ENCODE measurements at places on chromosomes 2 and 18.

- H3K36me3 ChIP-seq: no peaks in the 10 kb centered on the region
- no peak overlapping the region for H3K27ac ChIP-seq
- no peak for DNase-seq
Observed at GRCh38 chr2:158413581-158413980, 43.0 kb downstream of the CCDC148 start.

DNA sequence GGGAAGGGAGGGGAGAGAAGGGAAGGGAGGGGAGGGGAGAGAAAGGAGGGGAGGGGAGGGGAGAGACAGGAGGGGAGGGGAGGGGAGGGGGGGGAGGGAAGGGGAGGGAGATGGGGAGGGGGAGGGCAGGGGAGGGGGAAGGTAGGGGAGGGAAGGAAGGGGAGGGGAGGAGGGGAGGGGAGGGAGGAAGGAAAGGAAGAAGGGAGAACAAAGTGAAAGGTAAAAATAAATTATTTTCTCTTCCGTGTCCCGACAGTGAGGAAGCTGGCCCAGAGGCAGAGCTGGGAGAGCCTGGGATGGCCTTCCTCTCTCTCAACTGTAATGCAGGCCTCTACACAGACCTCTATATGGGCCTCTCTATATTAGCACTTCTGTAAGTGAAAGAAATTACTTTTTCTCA, 53.2 kb downstream of the CD226 start:
- H3K27me3 ChIP-seq: no peaks in the 10 kb centered on the region
- DNase-seq: no peak
- H3K27ac ChIP-seq: peak overlapping the region; percentile 95
- H3K4me3 ChIP-seq: no peak overlapping the region
- H3K4me1 ChIP-seq: peaks cover 67% of the 10 kb centered on the region

GRCh38 chr2:229392196-229392595, 121.1 kb upstream of the PID1 start:
- H3K36me3 ChIP-seq: no peaks in the 10 kb centered on the region
- H3K4me3 ChIP-seq: no peak overlapping the region
- no peak for DNase-seq
- no peak overlapping the region for H3K27ac ChIP-seq
- H3K27me3 ChIP-seq: no peaks in the 10 kb centered on the region
- H3K4me1 ChIP-seq: no peaks in the 10 kb centered on the region

DNA sequence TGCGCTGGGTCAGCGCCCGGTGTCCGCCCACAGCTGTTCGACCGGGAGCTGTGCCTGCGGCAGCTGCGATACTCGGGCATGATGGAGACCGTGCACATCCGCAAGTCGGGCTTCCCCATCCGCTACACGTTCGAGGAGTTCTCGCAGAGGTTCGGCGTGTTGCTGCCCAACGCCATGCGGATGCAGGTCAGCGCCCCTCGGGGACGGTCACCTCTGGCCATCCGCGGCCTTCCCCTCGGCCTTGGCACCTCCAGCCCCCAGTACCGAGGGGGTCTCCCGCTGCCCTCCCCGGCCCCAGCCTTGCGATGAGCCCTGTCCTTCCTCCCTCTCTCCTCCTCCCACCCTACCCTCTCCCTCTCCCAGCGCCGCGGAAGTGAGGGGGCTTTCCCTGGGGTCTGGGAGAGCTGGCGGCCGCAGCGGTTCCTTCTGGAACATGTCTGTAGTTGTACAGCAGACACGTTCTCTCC, 53.2 kb upstream of the GPR17 start:
- DNase-seq: no peak
- H3K27me3 ChIP-seq: peaks cover under 1% of the 10 kb centered on the region
- H3K4me3 ChIP-seq: no peak overlapping the region

DNA sequence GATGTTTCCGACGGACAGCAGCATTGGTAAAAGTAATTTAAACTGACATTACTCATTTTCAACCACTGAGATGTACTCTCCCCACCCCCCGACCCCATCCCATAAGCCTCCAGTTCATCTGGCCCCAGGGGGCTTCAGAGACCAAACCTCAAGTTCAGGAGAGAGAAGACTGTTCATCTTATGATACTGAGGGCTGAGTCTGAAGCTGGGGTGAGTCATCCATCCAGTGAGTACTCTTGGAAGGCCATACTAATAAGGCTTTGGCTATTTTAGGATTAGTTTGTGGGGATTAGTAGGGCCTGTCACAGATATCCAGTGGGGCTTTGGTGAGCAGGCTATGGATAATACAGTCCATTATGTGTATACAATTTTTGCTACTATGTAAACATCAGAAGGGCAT, 125.3 kb upstream of the APCDD1 start:
- no peaks in the 10 kb centered on the region for H3K4me1 ChIP-seq
- no peaks in the 10 kb centered on the region for H3K36me3 ChIP-seq
- no peak for DNase-seq
- H3K27me3 ChIP-seq: no peaks in the 10 kb centered on the region
- no peak overlapping the region for H3K4me3 ChIP-seq

- no peaks in the 10 kb centered on the region for H3K27me3 ChIP-seq
- no peak overlapping the region for H3K27ac ChIP-seq
- H3K4me3 ChIP-seq: no peak overlapping the region
- no peaks in the 10 kb centered on the region for H3K4me1 ChIP-seq
Observed at GRCh38 chr18:26943906-26944305, 78.4 kb upstream of the AQP4 start.

GRCh38 chr2:122174061-122174460, 418.6 kb downstream of the TSN start:
- no peaks in the 10 kb centered on the region for H3K36me3 ChIP-seq
- no peaks in the 10 kb centered on the region for H3K4me1 ChIP-seq
- no peaks in the 10 kb centered on the region for H3K27me3 ChIP-seq

DNA sequence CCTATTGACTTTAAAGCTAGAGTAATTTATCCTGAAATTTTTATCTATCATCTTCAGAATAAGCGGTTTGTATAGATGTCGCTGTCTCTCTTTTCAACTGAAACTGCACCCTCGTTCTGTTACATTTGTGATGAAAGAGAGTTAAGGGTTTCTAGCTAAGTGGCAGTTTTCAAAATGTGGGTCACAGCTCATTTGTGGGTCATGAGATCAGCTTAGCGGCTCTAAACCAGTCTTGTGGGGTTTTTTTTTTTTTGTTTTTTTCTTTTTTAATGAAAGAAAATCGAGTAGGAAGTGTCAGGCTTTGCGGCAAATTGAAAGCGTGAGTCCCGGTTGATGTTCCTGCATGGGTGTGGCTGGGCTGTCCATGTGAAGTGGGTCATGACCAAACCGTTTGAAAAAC, 31.2 kb downstream of the SALL3 start:
- peaks cover 30% of the 10 kb centered on the region for H3K27me3 ChIP-seq
- no peak for DNase-seq
- no peak overlapping the region for H3K4me3 ChIP-seq
- no peaks in the 10 kb centered on the region for H3K36me3 ChIP-seq
- no peaks in the 10 kb centered on the region for H3K4me1 ChIP-seq
- no peak overlapping the region for H3K27ac ChIP-seq

- DNase-seq: no peak
- H3K27me3 ChIP-seq: no peaks in the 10 kb centered on the region
- no peak overlapping the region for H3K4me3 ChIP-seq
- no peak overlapping the region for H3K27ac ChIP-seq
- H3K36me3 ChIP-seq: no peaks in the 10 kb centered on the region
Observed at GRCh38 chr2:68710336-68710735, 24.3 kb upstream of the ARHGAP25 start.

- no peak overlapping the region for H3K27ac ChIP-seq
- H3K36me3 ChIP-seq: no peaks in the 10 kb centered on the region
- no peaks in the 10 kb centered on the region for H3K27me3 ChIP-seq
- H3K4me3 ChIP-seq: no peak overlapping the region
- no peaks in the 10 kb centered on the region for H3K4me1 ChIP-seq
- DNase-seq: no peak
Observed at GRCh38 chr18:42258301-42258965, 303.4 kb downstream of the PIK3C3 start.

GRCh38 chr2:7880126-7880525, 801.7 kb upstream of the ID2 start:
- H3K36me3 ChIP-seq: peaks cover 1% of the 10 kb centered on the region
- no peak overlapping the region for H3K4me3 ChIP-seq
- no peaks in the 10 kb centered on the region for H3K4me1 ChIP-seq

- H3K27me3 ChIP-seq: no peaks in the 10 kb centered on the region
- H3K27ac ChIP-seq: peak overlapping the region; percentile 5
- DNase-seq: peak; percentile 26
Observed at GRCh38 chr18:7946734-7947377, 379.7 kb downstream of the PTPRM start.

- no peak overlapping the region for H3K27ac ChIP-seq
- H3K4me1 ChIP-seq: peaks cover 4% of the 10 kb centered on the region
- no peak overlapping the region for H3K4me3 ChIP-seq
- DNase-seq: no peak
Observed at GRCh38 chr2:162086904-162087303, 12.9 kb upstream of the DPP4 start.

- no peaks in the 10 kb centered on the region for H3K36me3 ChIP-seq
- no peak for DNase-seq
- H3K27ac ChIP-seq: no peak overlapping the region
Observed at GRCh38 chr2:220696280-220696669, 875.8 kb downstream of the EPHA4 start.

DNA sequence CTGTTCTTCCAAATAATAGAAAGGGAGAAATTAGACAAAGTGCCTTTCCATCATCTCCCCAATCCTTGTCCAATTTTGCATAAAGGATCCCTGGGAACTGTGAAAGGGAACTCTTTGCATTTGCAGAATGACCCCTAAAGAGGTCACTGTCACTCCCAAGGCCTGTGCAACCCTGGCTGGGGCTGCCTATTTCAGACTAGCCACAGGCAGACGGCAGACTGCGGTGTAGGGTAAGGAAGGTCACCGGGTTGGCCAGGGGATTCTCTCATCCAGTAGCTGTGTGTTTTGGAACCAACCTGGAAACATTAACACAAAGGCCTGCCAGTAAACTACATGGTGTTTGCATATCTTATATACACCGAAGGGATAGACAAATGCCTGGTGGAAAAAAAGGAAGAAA, 818.7 kb downstream of the BCL11A start:
- no peaks in the 10 kb centered on the region for H3K36me3 ChIP-seq
- H3K27ac ChIP-seq: no peak overlapping the region
- H3K27me3 ChIP-seq: no peaks in the 10 kb centered on the region
- DNase-seq: no peak
- H3K4me1 ChIP-seq: no peaks in the 10 kb centered on the region
- no peak overlapping the region for H3K4me3 ChIP-seq

DNA sequence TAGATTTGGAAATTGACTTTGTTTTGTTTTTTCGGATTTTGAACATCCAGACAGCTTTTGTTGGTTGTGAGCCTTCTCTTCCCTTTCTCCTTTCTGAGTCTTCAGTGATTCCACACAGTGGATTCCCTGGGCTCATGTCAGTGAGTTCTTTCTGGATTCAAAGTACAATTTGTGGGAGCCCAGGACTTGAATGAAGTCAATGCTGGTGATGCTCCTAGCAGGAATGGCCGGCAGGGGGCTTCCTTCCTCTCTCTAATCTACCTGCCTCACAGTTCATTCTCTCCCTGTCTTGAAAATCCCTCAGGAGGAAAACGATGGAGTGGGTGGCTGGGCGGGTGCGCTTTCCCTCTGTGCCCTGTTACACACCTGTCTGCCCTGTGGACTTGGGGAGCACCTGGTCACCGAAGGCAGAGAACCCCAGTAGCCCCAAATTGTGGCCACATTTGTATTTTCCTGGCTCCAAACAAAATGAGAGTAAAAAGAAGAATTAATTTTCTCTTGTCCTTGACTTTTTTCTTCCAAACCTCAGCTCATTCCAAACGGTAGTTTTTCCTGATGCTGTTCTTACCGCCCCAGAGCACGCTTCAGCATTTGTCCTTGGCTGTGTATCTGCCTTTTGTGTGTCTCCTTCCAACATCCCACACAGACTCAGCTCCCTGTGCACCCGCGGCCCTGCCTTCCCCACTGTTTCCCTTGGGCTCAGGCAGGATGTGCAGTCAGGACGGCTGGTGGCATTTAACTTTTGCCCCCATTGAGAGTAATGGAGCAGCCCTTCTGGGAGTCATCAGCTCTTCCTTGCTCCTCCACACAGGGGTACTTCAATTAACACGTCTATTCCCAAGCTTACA, 86.6 kb downstream of the MARCO start:
- H3K4me1 ChIP-seq: no peaks in the 10 kb centered on the region
- no peak overlapping the region for H3K27ac ChIP-seq
- no peak overlapping the region for H3K4me3 ChIP-seq
- DNase-seq: no peak

DNA sequence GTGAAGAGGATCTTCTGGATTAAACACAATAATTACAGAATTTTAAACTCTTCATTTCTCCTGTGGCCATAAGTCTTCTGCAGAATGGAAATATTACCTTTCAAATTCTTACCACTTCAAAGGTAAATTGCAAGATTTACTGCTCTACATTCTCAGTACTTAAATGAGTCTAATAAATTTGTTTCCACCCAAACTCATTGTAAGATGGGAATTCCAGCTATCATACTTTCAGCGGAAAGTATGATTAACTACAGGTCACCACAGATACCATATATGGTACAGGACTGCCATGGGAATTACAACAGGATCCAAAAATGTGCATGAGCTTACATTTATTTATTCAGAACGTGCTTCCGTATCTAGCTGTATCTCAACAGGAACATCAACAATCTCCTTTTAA, 3.1 kb downstream of the DSC3 start:
- H3K4me1 ChIP-seq: no peaks in the 10 kb centered on the region
- H3K27me3 ChIP-seq: peaks cover 18% of the 10 kb centered on the region
- H3K36me3 ChIP-seq: peaks cover 4% of the 10 kb centered on the region
- no peak overlapping the region for H3K4me3 ChIP-seq
- no peak for DNase-seq
- H3K27ac ChIP-seq: no peak overlapping the region

DNA sequence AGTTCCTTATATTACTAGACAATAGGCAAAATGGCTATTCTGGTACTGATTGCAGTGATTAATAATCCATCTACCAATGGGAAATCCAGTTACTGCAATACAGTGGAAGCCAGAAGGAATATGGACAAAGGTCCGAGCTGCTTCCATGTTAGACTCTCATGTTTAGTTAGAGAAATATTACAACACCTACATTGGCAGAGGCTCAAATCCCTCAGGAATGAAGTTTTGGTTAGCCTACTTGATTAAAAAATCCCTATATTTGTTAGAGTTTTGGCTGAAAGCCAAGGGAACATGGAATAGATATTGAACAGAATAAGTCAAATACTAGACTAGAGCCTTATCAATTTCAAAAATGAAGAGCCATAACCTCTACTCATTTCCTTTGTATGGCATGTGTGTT, 48.5 kb downstream of the ARL6IP6 start:
- DNase-seq: no peak
- H3K4me3 ChIP-seq: no peak overlapping the region
- H3K36me3 ChIP-seq: peaks cover 7% of the 10 kb centered on the region
- H3K27ac ChIP-seq: no peak overlapping the region

DNA sequence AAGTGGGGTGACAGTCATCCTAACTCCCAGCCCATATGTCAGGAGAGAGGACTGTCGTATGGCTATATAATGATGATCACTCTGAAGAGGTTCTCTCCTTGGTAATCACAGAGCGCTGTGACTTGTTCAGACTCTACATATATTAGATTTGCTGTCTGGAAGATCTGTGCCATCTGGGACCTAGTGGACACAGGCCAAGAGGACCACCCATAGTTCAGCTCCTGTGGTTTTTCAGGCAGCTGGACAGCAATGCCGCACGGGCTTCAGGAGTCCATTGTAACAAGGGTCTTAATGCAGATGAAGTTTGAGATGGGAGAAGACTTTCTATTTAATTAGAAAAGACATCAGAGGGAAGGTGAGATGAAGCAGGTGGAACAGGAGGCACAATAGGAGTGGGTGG, 40.1 kb upstream of the EPHA4 start:
- no peak overlapping the region for H3K27ac ChIP-seq
- no peak for DNase-seq
- H3K4me3 ChIP-seq: no peak overlapping the region
- H3K36me3 ChIP-seq: no peaks in the 10 kb centered on the region
